ENCODE measurements at places on chromosomes 3 and 15.

DNA sequence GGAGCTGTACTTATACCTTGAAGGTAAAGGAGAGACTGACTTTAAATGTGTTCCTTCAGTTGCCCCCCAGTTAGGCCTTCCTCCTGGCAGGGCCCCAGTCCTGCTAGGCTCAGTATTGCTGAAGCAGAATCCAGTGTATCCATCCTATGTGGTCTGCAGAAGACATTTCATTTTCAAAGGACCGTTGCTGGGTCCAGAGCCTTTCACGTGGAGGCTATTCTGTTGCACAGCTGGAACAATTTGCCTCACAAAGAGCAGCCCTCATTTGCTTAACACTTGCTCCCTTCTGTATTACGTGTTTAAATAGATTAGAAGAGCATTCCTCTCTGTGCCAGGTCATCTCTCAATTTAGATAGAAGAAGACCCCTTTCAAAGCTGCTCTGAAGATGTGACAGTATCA, 78.9 kb upstream of the CFAP20DC start:
- DNase-seq = no peak

GRCh38 chr3:111901637-111902036, 42.6 kb downstream of the PHLDB2 start:
- DNase-seq = no peak

GRCh38 chr3:124787476-124788195, 57.4 kb downstream of the UMPS start:
- DNase-seq = peak; percentile 64

GRCh38 chr15:90060797-90061196, 41.5 kb downstream of the IDH2 start:
- DNase-seq = no peak

GRCh38 chr15:67953299-67953698, 100.8 kb upstream of the PIAS1 start:
- no peak for DNase-seq

GRCh38 chr3:54476891-54477290, 354.5 kb downstream of the CACNA2D3 start:
- no peak for DNase-seq

DNA sequence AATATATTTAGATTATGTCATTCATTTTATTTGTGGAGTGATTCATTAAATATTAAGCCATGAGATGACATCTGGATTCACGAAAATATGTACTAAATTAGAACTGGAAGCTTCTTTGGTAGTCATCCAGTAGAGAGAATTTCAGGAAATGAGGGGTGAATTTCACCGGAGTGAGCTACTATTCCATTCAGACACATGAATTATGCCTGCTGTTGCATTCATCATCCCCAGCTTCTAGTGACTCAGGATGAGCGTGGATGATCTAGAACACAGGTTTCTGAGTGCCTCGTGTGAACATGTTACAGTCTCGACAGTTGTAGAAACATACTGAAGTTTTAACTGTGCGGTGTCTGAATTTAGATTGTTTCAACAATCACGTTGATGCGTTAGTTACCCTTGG, 42.9 kb upstream of the GABRG3 start:
- DNase-seq = no peak

DNA sequence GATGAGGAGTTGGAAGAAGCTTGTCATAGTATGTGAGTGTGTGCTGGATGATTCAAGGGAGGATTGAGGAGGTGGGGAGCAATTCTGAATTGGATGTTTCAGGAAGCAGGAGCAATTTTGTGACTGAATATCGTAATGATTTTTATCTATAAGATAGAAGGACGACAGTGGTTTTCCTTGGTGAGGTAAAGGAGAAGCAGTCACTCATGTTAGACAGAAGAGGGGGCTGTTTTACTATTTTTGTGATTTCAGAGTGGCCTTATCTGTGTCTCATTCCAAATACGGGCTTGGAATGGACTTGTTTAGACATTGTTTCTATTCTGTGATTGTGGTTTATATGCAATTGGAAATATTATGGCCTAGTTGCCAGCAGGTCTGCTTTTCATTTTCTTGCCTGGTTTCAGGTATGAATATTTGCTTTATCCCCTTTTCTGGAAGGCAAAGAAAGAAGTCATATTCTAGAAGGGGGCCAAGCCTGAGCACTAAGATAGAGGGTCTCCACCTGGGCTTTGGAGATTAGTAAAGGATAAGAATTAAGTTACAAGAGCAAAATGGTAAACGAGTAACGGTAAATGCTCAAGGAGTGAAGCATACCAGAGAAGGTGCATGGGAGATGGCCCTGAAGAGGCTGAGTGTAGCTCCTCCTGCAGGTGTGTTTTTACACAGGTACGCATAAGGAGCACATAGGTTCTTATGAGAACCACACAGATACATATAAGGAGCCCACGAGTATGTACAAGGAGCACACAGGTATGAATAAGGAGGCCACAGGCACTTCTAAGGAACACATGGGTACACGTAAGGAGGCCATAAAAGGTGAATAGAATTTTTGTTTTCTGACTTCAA, 124.6 kb upstream of the KCNAB1 start:
- DNase-seq = peak; percentile 68

GRCh38 chr15:55253580-55253979, 36.0 kb downstream of the RAB27A start:
- peak; percentile 90 for DNase-seq

GRCh38 chr3:134929976-134930375, 134.9 kb downstream of the EPHB1 start:
- no peak for DNase-seq

DNA sequence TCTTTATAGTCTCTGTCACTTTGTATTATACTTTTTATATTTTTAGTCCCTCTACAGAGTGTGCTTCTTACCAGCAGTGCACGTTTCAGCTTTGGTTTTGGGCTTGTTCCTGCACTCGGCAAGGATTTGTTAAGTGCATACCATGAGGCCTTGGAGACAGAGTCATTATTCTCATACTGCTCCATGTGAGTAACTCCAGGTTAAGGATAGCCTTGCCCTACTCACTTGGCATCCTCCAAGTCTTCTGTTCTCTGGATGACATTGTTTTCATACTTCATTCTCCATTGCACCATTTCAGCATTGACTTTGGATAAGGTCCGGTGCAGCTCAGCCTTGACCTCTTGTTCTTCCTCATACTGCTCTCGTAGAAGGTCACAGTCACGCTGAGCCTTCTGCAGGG, 96.4 kb downstream of the MYH15 start:
- no peak for DNase-seq

- DNase-seq = no peak
Observed at GRCh38 chr15:57323299-57323805, 53.0 kb upstream of the CGNL1 start.

- no peak for DNase-seq
Observed at GRCh38 chr3:184812662-184813042, 686 bp downstream of the VPS8 start.

DNA sequence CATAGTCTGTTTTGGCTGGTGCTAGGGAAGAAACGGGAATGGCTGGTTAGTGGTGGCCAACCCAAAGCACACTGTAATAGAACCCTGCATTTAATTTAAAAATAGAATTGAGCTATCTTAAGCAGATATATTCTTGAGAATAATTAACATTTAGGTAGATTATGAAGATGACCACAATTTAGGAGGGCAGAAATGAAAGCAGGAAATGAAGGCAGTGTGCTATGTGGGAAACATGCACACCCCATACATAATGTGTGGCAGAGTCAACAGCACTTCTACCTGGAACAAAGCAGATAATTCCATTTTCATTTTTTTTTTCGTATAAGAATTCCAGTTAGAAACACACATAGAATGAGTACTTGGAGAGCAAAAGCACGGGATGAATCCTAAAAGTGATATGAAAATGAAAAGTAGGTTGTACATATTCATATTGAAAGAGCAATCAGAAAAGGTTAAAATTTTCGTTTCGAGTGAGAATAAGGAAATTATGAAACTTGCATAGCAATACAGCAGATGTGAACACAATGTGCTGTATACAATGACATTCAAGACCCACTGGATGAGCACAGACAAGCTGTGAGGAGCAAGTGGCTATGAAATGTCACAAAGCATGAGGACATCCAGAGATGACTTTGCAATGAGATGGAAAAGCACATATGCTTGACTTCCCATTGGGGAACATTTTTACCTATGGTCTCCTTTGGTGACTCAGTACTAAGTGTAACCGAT, 102.6 kb downstream of the TFG start:
- no peak for DNase-seq

GRCh38 chr3:119331661-119332060, 37.5 kb downstream of the ARHGAP31 start:
- DNase-seq = no peak

DNA sequence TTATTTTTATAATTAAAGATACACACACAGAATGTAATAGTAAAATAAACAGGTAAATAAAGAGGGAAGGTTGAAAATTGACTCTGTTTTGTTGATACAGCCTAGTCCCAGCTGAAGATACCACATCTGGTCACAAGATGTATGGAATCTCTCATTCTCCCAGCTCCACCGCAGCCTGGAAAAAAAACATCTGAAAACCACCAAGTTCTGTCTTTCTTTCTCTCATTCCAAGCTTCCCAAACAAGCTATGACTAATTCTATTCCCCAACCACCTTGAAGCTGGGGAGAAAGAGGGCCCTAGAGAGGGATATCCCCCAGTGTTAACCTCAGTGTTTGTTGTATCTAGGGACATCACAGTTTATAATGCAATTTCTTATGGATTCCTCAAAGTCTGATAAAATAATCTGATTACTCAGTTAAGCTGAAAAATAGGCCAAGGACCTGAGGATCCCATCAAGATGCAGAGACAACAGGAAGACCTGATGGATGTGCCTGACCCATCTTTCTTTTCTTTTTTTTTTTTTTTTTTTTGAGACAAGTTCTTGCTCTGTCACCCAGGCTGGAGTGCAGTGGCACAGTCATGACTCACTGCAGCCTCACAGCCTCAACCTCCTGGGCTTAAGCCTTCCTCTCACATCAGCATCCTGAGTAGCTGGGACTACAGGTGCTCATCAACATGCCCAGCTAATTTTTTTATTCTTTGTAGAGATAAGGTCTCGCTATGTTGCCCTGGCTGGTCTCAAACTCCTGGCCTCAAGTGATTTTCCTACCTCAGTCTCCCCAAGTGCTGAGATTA, 38.1 kb downstream of the SRGAP3 start:
- peak; percentile 52 for DNase-seq

DNA sequence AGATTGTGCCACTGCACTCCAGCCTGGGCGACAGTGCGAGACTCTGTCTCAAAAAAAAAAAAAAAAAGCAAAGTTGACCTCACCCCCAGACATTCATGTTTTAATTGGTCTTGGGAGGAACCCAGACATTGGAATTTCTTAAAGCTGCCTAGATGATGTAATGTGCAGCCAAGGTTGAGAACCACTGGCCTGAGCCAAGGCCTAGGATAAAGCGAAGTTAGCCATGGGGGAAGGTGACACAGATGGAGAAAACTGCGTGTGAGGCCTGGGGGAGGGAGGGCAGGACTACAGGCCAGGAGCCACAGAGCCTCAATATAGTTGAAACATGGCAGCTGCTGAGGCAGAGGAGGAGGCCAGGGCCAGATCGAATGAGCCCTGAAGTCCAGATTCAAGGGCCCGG, 21.0 kb downstream of the GLB1 start:
- no peak for DNase-seq

DNA sequence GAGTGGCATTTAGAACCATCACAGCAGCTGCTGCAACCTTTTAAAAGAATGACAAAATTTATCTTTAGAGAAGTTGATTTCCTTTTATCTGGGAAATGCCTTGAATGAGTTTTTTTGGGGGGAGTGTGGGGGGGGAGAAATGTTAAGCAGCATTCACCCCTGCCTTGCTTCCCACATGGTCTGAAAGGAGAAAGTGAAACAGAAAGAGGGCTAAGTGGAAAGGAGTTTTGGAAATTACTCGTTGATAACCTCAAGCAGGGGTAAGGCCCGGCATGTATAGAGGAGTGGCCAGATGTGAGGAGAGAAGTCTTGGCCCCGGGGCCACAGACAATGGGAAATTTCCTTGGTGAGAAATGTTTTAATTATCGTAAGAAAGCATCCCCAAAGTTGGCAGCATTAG, 23.5 kb downstream of the B3GALNT1 start:
- no peak for DNase-seq

- DNase-seq = peak; percentile 79
Observed at GRCh38 chr15:81182756-81183438, 13.8 kb upstream of the IL16 start.

GRCh38 chr3:139934613-139935015, 371 bp upstream of the CLSTN2 start:
- DNase-seq = peak; percentile 50

GRCh38 chr15:73196113-73196512, 143.8 kb downstream of the NEO1 start:
- no peak for DNase-seq

DNA sequence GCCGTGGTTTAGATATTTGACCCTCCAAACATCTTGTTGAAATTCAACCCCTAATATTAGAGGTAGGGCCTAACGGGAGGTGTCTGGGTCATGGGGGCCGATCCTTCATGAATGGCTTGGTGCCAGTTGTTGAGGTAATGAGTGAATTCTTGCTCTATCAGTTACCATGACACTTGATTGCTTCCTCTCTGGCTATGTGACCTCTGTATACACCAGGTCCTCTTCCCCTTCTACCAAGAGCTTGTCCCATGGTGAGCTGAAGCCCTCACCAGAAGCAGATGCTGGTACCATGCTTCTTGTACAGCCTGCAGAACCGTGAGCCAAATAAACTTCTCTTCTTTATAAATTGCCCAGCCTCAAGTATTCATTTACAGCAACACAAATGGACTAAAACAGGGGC, 41.8 kb upstream of the TIPARP start:
- DNase-seq = no peak

- no peak for DNase-seq
Observed at GRCh38 chr3:25036633-25037032, 391.4 kb upstream of the RARB start.

GRCh38 chr3:58463181-58463941, 28.5 kb upstream of the KCTD6 start:
- DNase-seq = peak; percentile 80

DNA sequence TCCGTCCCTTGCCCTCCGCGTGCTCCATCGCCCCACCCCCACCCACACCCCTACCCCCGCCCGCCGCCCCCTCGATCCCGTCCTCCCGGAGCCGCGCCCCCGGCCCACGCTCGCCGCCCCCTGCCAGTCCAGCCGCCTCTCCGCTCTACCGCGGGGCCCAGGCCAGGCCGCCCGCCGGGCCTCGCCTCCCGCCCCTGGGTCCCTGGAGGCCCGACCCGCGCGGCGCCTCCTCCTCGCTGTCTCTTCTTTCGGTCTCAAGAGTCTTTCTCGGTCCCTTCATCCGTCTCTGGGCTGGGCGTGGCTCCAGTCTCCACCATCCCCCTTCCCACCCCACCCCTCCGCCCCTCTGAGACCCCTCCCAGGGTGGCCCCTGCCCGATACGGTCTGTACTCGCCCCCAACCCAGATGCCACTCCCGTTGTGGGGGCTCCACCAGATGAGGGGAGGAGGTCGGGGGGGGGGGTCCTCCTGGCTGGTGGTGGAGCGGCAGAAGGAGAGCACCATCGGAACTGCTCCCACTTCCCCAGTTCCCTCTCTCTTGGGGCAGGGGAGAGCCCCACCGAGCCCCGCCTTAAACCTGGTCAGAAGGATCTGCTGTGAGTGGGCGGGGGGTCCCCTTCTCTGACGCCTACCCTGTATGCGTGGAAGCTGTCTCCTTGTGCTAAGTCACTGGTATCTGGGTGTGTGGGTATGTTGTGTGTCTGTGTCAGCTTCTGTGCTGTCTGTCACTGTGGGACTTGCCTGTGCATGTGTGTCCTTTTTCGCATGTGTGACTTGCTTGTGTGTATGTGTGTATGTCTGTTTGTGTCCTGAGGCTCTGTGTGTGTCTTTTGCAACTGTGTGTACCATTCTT, 1.0 kb downstream of the PRKCD start:
- DNase-seq = no peak

GRCh38 chr15:39593071-39593655, 12.3 kb downstream of the THBS1 start:
- DNase-seq = no peak

Measured in SK-MEL-5 (cell line).